Activated CD4-positive, alpha-beta T cell treated with anti-CD3 and anti-CD28 coated beads for 24 hours (primary cell): ENCODE measurements at places on chromosomes 4 and X.

DNA sequence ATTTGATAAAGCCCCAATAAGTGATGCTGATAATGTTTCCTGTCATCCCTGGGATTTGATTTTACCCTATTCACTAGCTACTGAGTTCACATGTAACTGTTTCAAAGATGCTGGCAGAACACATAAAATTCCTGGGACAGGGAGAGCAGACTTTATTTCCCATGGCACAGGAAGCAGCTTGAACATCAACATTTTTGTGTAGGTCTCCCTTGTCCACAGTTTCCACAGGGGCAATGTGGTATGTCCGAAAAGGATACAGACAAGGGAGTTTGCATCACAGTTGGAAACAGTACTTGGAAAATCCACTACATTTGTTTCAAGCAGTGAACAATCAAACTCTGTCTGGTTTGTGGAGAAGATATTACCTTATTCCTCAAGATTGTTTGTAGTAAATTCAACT, 129.2 kb upstream of the KLHL4 start:
- no peak for DNase-seq

GRCh38 chrX:13078739-13079444, 34.5 kb upstream of the FAM9C start:
- no peak for DNase-seq

GRCh38 chr4:169621731-169622492, 1.5 kb downstream of the CLCN3 start:
- DNase-seq, result no peak

DNA sequence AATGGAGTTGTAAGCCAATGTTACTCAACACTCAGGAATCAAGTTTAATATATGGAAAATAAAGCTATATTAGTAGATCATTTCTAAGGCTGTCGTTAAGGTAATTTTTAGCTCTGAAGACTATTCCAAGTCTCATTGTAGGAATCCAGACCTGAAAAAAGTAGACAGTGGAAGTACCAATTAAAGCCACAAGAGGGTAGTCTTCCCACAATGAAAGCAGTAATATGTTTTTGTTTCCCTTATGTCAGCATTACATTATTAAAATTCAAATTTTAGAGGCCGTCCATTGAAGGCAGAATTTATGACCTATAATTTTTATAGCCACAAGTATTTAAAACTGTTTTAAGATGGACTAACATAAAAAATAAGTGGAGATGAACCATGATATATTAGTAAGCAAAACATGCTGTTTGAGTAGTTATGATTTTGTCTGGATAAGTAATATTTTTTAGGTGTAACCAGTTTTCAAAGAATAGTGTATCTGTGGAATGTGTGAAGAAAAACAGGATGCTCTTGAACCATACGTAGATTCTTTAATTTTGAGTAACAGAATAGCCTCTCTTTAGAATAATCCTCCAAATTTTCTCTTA, 372.6 kb upstream of the TECRL start:
- no peak for DNase-seq

DNA sequence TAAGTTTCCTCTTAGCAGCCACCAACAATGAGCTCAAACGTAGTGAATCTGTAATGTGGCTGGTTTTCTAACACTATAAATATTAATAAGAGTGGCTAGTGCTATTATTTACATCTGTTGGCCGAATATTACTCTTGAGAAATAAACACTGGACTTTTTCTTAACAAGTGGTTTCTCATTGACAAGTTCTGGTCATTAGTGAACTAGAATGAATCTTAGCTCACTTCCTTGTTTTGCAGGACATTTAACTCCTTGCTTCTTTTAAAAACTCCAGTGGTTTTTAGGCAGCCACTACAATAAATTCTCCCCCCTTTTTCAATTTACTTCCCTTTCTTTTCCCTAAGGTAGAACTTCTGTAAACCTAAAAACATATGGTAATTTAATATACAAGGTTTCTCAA, 177.2 kb downstream of the ARAP2 start:
- DNase-seq, result no peak

DNA sequence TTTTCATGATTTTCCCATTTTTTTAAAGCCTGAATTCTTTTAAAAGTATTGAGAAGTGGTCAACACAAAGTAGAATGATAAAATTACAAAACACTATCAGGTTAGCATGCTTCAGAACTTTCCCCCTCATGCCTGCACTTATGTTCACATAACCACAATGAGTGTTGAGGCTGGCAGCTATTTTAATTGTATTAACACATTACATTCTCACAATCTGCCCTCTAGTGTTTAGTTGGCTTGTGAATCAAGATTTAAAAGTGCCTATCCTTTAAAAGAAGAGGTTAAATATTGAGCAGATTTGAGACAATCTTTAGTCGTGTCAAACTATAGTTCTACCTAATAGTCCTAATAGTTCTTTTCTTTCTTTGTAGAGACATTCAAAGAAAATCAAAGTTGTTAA, 93.6 kb upstream of the NAP1L5 start:
- no peak for DNase-seq

DNA sequence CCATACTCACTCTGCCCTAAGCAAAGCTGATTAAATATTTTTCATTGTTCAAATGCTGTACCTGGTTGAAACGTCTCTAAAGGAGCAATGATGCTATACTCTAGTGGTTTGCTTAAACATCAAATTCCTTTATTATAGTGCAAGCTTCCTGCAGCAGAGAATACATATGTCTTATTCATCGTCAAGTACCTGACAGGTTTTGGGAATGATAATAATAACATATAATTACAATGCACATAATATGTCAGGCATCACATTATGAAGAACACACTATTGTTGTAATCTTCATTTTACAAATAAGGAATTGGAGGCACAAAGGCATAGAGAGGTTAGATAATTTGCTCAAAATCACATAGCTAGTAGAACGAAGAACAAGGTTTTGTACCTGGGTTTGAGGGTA, 151.6 kb downstream of the GRIA2 start:
- DNase-seq, result no peak

DNA sequence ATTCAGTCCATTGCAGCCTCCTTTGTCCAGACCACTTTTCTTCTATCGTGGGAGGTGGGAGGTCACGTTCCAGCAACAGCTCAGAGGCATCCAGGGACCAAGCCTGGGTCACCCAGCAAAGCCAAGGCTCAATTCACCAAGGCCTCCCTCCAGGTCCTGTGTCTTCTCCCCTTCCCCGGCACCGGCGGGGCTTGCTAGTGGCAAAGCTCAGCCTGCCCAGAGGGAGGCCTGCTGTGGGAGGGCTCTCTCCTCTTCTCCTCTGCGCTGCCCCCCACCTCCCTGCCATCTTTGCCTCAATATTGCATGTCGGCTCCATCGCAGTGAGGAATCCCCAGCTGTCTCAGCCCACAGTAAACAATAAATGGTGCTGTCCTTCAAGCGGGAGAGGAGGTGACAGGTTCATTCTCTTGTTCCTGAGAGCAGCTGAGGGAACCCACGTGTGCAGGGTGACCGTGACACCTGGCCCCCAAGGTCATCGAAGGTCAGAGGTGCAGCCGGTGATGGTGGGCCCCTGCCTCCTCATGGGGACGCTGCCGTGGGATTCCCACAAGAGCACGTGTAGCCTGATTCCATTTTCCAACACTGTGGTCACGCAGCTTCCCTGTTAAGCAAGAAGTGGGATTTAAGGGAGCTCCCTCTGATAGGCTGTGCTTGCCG, 111.5 kb upstream of the PSAPL1 start:
- DNase-seq, result no peak

DNA sequence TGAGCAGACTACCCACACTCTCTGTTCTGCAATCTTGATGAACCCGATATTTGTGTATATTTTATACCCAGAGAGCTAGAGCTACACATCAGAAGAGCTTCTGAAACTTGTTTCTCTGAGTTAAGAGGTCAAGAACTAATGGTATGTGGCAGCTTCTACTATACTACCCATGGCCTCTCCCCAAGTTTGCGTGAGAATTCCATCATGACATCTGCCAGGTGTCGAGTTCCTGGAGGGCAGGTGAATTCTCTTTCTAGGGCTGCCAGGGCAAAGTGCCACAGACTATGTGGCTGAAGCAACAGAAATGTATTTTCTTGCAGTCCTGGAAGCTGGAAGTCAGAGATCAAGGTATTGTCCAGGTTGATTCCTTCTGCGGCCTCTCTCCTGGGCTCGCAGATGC, 4.4 kb downstream of the SORCS2 start:
- no peak for DNase-seq

DNA sequence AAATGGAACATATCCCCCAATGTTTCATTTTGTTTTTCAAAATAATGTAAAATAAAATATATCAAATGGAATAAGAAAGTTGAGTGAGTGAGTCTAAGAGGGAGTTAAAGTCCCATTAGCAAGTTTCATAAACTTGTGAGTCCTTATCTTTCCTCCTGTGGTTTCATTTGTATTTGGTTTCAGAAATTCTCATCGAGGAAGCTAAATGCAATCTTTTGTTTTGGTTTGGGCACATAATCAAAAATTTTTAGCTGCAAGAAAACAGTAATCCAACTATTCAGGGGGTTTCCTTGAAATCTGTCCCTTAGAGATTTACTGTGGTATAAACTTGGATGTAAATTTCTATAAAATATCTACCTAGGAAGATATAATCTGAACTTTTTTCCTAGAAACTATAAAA, 124.2 kb downstream of the CAMK2D start:
- no peak for DNase-seq

DNA sequence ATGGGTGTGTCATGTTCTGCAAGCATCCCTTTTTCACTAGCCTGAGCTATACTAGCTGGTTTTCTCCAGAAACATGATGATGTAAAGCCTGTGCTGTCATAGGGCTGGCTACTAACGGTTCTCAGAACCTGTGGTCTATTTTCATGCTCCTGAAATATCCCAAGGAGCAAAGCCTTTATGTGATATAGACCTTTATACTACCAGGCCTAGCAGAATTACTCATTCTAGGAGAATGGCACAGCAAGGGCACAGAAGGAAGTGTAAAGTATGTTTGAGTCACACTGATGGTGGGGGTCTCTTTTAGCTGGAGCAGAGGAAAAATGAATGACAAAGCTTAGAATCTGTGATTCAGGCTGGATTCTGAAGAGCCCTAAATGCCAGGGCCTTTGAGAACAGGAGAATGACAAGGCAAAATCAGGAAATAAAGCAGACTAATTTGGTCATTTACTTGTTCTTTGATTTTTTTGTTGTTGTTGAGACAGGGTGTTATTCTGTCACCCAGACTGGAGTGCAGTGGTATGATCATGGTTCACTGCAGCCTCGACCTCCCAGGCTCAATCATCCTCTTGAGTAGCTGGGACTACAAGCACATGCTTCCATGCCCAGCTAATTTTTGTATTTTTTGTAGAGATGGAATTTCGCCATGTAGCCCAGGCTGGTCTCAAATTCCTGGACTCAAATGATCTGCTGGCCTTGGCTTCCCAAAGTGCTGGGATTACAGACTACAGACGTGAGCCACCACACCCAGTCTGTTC, 11.8 kb downstream of the TCEAL1 start:
- no peak for DNase-seq

DNA sequence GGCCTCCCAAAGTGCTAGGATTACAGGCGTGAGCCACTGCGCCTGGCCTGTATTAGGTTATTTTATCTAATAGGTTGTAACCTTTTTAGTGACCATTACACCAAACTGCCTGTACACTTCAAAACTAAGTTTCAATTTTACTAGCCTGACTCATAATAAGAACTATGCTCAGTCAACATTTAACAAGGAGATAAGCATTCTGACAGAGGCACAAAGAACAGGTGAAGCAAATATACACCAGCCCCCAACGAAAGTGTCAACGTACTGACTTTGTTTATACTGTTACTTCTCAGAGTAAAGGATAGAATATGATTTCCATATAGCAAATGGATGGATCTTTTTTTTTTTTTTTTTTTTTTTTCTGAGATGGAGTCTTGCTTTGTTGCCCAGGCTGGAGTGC, 62.8 kb downstream of the SHISA3 start:
- DNase-seq, result no peak

GRCh38 chr4:185282968-185283367, 73.6 kb downstream of the SNX25 start:
- DNase-seq, result no peak

DNA sequence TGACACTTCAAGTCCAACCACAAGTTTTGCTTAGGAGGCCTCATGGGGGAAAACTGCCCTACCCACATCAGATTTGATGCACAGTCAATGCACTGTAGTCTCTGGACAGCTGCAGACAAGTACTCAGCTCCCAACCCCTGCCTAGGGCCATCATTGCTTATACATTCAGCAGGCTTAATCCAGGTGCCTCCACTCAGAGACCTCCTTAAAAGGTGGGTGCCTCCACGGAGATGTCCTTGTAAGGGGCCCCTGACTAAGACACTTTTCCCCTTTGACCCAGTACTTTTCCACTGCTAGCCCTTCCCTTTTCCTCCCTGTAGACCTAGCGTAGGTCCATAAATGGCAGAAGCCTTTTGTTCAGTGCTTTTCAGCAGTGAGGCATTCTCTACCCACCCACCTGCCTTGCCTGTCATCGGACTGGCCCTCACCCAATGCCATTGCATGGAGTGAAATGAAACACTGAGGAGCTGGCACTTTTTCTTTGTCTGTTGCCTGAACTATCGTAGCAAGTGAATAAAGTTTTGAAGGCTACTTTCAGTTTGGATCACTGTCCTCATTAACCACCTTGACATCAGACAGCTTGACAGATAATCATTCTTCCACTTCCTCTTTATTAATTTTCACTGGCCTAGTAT, 23.8 kb upstream of the PLK4 start:
- DNase-seq, result no peak

DNA sequence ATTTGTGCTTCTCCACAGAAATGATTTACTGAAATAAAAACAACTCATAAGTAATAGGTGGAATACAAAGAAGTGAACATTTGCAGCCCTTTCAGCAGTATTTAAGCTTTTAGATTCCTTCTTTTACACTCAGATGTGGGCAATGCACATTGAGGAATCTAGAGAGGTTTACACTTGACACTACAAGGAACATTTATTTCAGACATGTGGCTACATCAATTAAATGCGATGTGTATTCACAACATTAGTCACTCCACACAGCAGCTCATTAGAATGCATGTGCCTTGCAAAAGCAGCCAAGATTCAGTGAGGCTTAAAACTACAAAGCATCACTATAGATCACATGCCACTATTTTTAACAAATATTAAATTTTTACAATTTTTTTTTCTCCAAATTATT, 480.7 kb downstream of the INPP4B start:
- no peak for DNase-seq

DNA sequence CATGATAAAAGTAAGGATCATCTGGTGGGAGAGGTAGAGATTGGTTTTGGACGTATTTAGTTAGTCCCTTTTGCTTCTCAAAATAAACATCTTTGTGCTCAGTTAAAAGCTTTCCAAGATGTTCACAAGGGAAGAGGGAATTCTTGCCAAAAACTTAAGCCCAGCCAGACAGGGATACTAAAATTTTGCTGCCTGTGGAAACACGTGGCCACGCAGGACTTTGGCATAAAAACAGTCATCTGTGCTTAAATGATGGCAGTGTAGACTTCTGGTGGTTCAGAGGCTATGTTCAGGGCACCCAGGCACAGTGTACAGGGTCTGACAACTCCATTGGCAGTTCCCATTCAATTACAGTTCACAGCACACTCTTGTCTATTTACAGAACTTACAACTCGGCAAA, 93.2 kb upstream of the JADE1 start:
- no peak for DNase-seq
